IMR-90 (cell line): ENCODE measurements at places on chromosomes 12 and 14. TPM values are rescaled to one million over a fixed set of nuclear protein-coding genes. Genes with fewer than 3 reads are reported as not detected.

The PLA2G1B gene
- total RNA-seq: not detected in 2 replicates

The ACVRL1 gene
- 5.8 and 7.5 TPM in 2 replicates for total RNA-seq

The MMP14 gene
- total RNA-seq: 124 and 156 TPM in 2 replicates

- H3K27me3 ChIP-seq: peaks cover 2% of the 10 kb centered on the region
- no peaks in the 10 kb centered on the region for H3K4me1 ChIP-seq
- H3K4me3 ChIP-seq: no peak overlapping the region
- DNase-seq: no peak
- H3K27ac ChIP-seq: no peak overlapping the region
Measured at GRCh38 chr14:70156592-70156991, 32.2 kb downstream of the SLC8A3 start.

DNA sequence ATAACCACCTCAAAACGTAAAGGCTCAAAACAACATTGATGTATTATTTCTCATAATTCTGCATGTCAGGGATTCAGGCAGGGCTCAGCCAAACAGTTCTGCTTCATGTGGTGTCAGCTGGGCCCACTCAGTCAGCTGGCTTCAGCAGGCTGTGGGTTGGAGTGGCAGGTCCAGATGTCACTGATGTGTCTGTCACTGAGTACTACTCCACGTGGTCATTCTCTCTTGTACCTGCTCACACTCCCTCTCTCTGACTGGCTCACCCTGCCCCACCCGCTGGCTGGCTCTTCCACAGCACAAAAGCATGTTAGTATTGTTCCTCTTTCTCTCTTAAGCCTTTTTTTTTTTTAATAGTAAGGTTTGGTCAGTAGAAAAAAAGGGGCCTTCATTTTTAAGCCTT lies 182.4 kb downstream of the DICER1 start:
- H3K27ac ChIP-seq: no peak overlapping the region
- no peak overlapping the region for H3K4me3 ChIP-seq
- no peak for DNase-seq
- H3K4me1 ChIP-seq: no peaks in the 10 kb centered on the region

DNA sequence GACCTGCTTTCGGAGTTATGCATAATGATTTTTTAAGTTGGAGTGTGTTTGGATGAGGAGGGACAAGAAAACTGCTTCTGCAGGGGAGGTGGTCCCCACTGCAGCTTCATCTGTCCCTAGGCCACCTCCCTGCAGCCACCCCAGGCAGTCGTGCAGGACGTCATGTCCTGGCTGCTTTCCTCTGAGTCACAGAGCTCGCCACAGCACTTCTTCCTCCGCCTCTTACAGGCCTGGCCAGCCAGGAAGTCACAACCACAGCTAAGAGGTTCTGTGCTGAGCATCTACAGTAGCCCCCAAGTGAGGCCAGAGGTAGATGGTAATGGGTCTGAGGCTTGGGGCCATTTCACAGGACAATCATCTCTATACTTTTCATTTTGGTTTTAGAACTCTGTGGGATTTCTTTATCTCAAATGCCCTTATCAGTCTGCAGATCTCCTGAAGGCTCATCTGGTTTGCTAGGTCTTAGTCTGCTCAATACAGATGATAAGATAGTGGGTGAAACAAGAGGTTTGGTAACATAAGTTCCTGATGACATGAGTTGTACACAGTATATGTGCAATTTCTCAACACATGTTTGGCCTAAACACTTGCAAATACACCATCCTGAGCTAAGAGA lies 106.4 kb downstream of the ARF6 start:
- no peaks in the 10 kb centered on the region for H3K36me3 ChIP-seq
- peak overlapping the region; percentile 84 for H3K27ac ChIP-seq
- no peak overlapping the region for H3K4me3 ChIP-seq

GRCh38 chr12:17159506-17160300 lies 553.7 kb upstream of the LMO3 start:
- no peak overlapping the region for H3K4me3 ChIP-seq
- no peaks in the 10 kb centered on the region for H3K36me3 ChIP-seq
- DNase-seq: no peak
- no peaks in the 10 kb centered on the region for H3K27me3 ChIP-seq
- H3K27ac ChIP-seq: no peak overlapping the region

DNA sequence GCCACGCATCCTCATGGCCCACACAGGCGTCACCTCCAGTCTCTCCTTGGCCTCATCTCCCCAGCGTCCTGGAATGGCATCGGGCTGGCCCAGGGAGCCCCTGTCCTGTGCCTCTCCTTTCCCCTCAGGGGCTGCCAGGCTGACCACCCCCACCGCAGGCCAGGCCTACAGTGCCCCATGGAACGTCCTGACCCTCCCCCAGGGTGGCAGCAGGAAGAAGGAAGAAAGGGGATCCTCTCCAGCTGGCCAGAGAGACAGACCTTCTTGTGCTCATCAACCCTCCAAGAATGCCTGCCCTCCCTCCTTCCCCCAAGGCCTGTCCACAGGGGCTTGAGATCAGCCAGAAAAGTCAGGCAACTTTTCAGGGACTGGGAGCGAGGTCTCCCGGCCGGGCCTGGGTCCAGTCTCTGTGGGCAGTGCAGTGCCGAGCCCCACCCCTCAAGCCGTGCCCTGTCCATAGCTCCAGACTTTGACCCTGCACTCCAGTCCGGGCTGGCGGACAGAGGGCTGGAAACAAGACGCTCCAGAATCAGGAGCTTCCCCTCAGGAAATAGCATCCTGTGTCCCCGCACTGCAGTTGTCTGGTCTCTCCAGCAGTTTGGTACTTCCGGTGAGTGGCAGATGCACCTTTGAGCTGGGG lies at the start of gene DAO:
Gene DAO, plus strand, starts transcription at position 478 of the 640 bp plus-strand sequence. CDS start 4,915 bp downstream, outside the sequence.
- no peak within 1 kb of the TSS for H3K4me3 ChIP-seq
- H3K27me3 ChIP-seq: peaks cover 10% of the 10 kb centered on the region
- no peak for DNase-seq
- H3K27ac ChIP-seq: no peak within 1 kb of the TSS
